GM12865 (cell line): ENCODE measurements at places on chromosomes 7 and 10.
A peak's percentile ranks its signal among the peaks of the same experiment; 100 is the strongest.

DNA sequence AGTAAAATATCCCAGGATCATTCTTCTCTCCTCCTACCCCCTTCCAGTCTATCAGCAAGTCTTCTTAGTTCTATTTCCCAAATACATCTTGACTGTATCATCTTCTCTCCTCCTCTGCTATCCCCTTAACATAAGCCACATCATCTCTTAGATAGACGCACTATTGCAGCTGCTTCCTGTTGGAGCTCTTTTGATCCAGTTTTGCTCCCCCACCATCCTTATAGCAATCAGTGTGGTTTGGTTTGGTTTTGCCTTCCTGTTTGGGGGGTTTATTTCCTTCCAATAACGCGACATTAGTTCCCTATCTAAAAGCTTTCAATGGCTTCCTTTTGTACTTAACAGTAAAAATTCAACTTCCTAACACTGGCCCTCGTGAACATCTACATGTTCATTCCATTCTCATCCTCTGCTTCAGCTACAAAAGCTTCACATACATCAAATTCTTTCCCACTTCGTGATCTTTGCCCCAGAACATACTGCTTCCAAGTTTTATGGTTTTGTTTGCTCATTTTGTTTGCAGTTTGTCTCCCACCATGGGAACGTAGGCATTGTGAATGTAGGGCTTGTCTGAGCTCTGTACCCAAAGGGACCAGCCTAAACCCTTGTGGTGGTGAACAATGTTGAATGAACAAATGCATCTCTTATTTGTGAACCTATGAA is 33.7 kb upstream of the PLXDC2 start:
- DNase-seq, result no peak

DNA sequence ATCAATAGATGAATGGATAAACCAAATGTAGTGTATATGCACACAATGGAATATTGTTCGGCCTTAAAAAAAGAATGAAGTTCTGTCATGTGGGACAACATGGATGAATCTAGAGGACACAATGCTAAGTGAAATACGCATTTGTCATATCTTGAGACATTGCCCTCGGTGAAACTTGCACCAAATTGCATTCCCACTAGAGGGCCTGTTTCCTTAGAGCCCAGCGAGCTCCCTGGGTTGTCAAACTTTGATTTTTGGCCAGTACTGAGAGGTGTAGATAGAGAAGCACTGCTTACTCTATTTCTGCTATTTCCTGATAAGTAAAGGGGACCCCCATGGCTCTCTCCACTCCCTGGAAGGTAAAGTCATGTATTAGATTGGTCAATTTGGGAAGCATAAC is 157.1 kb downstream of the GPAM start:
- DNase-seq, result no peak

- DNase-seq, result no peak
These were observed 32.8 kb upstream of the TAS2R16 start for GRCh38 chr7:123028339-123028738.

DNA sequence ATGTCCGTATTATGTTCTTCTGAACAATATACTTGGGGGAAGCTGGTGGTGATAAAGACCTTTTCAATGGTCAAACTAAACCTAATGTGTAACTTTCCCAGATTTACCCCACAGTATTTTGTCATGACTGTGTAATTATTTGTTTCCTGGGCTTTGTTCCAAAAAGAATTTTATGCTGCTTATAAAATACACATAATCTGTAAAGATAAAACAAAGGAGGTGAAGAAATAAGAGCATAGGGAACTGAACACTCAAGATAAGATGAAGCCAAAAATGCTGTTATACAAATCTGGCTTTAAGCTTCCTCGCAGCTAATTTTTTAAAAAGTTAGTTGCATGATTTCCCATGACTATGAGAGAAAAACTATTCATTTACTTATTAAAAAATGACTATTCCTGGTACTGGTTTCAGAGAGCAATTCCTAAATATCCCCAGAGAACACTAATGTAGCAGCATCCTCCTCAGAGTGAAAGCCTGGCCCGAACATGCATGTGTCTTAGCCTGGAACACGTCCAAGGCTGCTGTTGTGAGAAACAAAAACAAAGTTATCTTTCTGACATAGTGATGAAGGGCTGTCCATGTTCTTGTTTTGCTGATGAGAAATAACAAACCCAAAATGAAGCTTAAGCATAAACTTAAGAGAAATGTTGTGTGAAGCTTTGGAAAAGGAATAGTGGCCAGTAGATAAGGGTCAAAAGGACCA is 33.9 kb downstream of the MALSU1 start:
- no peak for DNase-seq

DNA sequence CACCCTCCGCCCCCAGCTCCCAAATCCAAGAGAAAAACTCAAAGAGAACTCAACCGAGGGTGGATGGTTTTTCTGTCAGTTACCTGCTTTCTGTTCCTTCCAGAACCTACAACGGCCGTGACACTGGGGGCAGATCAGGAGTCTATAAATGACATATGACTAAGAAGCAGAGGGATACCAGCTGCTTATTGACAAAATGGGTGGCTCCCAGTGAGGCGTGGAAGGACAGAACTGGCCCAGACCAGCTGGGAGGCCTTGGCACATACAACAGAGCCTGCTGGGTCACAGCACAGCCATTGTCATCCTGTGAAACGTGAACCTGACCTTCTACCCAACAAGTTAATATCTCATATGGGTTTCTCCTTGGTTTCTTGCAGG is 84.3 kb upstream of the ADRB1 start:
- DNase-seq, result peak; percentile 90

GRCh38 chr10:56181607-56182006 is 179.5 kb downstream of the ZWINT start:
- peak; percentile 17 for DNase-seq

DNA sequence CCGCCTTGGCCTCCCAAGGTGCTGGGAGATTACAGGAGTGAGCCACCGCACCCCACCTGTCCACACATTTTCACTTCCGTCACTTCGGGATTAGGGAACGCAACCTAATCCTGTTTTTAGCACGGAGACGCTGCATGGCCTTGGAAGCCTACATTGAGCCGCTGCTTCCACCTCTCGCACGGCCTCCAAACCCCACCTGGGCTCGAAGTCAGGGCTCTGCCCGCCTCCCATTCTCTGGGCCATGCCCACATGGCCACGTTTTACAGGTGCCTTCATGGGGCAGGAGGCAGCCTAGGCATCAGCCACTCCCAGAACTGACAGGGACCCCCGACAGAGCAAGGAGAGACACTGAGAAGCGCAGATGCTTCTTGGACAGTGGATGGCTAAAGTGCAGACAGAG is 100.6 kb downstream of the OAT start:
- DNase-seq, result no peak

- DNase-seq, result no peak
These were observed 10.4 kb upstream of the LMBR1 start for GRCh38 chr7:156903232-156903909.

- DNase-seq, result peak; percentile 27
These were observed 42.8 kb downstream of the HERPUD2 start for GRCh38 chr7:35652124-35652523.

GRCh38 chr7:110399421-110399820 is 691.5 kb upstream of the LRRN3 start:
- DNase-seq, result no peak

DNA sequence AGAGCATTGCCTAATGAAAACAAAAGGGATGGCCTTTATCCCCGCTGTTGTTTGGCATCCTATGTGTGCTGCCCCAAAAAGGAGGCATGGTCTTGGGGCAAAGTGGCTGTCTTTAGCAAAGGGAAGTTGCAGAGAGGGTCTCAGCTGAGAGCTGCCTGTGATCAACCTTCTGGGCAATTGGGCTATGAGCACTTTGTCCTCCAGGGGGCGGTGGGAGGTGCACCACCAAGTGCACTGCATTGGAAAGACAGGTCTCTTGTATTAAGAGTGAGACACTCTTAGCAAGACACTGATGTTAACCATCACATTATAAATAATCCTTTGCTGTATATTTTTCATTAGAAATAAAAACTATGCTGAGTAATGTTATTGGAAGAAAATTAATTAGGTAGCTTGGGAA is 314.8 kb downstream of the POM121L12 start:
- no peak for DNase-seq

- DNase-seq, result peak; percentile 5
These were observed 313.3 kb upstream of the AKR1E2 start for GRCh38 chr10:4512671-4513240.

GRCh38 chr10:116919164-116919563 is 69.9 kb downstream of the ENO4 start:
- DNase-seq, result no peak

DNA sequence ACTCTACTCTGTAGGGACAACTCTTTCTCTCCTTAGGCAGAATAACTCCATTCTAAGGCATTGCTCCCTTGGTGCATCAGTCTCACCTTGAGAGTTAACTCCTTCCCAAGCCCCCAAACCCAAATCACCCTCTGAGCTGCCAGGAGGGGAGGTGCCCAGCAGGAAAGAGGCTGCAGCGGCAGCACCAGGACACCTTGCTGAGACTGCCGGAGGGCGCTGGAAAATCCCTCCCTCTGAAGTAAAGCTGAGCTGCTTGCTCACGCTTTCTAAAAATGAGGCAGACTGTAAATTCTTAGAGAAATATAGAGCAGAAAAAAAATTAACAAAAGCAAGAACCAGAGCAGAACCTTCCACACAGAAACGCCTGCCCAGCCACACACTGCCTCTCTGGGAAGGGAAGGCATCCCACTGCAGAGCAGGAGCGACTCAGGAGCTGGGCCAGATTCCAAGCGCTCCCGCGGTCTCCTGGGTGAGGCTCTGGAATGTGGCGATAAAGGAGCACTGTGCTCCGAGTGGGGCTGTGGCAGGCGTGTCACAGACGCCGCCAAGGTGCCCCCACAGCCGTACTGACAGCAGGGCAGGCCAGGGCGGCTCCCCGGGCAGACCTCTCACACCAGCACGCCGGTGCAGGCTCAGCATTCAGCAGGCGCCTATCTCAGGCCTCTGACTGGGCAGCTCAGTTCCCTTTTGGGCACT is 202.1 kb downstream of the TNS3 start:
- DNase-seq, result no peak

- DNase-seq, result no peak
These were observed 6.9 kb downstream of the SNX10 start for GRCh38 chr7:26298472-26299058.

DNA sequence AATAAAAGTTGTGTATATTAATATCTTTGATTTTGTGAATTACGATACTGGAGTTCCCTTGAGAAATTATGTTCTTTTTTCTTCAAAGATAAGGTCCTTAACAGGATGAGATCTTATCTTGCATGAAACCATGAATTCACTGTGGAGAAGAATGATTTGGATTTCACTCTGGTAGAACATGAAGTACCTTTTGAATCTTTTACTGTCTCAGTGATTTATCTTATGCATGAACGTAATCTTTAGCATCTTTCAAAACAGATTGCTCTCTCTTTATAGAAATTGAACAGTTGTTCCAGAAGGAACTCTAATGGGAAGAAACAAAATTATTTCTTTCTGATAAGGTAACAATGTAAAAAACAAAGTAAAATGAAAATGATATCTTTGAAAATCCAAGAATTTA is 11.0 kb upstream of the ZNF438 start:
- DNase-seq, result no peak

DNA sequence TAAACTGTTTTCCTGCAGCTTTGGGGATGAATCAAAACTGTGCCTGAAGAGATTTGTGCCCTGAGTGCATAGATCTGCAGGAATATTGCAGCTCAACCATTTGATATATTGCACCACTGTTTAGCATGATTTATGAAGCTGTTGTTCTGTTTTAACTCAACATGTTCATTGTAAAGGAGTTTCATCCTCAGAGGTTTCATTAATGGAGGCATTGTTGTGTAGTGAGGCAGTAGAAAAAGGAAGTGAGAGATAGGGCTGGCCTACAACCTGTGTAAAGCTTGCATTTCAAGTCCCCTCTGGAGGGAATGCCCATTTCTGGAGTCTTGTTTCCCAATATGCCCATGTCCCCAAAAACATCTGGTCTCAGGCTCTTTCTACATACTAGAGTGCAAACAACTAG is 67.5 kb downstream of the DNAJC12 start:
- DNase-seq, result peak; percentile 82

DNA sequence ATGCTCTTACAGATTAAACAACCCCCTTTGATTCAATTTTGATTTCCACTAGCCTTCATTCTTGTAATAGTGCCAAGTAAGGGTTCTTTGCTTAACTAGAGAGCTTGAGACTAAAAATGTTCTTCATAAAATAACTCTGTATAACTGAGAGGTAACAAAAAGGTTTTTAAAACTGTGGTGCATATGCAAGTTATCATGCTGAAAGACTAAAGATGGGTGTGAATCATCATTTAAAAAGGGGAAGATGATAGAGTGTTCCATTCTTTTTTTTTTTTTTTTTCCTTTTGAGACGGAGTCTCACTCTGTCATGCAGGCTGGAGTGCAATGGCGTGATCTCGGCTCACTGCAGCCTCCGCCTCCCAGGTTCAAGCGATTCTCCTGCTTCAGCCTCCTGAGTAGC is 11.1 kb downstream of the MDFIC start:
- no peak for DNase-seq

- DNase-seq, result no peak
These were observed 73.5 kb downstream of the ZFAND4 start for GRCh38 chr10:45599021-45599603.

GRCh38 chr7:51428217-51428887 is 111.7 kb upstream of the COBL start:
- no peak for DNase-seq

- DNase-seq, result no peak
These were observed 361.7 kb downstream of the AUTS2 start for GRCh38 chr7:69959789-69960499.

GRCh38 chr10:14396411-14397048 is 65.8 kb upstream of the FRMD4A start:
- no peak for DNase-seq

DNA sequence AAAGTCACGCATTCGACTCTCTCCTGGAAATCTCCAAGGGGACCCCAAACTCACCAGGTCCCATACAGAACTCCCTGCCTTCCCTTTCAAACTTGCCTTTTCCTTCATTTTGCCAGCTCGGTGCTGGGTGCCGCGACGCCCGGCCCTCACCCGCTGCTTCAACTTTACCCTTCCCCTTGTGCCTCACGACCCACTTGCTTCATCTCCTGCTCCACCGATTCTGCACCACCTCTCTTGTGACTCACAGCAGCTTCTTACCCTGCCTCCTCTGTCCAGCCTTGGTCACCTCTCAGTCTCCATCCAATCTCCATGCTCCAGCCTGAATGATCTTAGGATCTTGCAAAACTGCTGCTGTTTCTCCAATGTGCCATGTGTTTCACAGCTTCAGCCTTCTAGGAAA is 59.9 kb downstream of the PRKCQ start:
- DNase-seq, result no peak

DNA sequence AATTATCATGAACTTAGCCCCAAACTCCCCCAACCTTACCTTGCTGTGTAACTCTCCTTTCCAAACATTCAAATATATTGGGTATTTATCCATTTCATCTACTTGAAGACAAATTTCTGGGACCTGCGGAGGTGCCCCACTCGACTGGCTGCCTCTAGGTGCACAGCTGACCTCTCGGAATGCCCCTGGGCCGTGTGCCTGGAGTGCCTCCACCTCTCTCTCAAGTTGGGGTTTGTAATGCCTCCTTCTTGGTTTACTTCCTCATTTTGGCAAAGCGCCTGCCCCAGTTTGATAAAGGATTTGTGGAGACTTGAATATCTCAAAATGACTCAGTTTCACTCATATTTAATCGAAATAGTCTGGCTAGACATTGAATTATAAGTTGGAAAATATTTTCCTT is 16.6 kb downstream of the ZNF777 start:
- DNase-seq, result no peak
